ENCODE measurements at places on chromosomes 16 and 17.

DNA sequence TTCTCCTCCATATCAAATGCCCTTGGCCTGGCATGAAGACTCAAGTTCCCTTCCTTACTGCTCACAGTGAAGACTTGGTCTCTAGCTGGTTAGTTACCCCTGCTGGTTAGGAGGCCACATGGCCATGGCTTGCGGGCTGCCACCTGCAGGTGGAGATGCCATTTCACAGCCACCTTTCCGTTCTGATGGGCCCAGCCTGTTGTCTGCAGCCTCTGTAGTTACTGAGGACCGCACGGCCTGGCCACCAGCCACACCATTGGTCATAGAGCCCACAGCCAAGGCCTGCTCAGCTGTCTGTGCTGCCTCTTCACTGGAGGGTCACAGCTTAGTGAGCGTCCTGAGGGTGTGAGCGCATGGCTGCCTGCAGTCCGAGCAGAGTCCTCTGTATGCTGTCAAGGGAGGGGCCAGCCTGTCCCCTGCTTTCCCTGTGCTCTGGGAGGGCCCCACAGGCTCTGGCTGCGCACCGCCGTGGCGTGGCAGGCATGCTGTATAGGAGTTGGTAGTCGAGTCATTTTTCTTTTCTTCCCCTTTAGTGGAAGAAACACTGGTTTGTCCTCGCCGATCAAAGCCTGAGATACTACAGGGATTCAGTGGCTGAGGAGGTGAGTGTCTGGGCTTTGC is 59.2 kb downstream of the PLD6 start:
- no peak for DNase-seq

DNA sequence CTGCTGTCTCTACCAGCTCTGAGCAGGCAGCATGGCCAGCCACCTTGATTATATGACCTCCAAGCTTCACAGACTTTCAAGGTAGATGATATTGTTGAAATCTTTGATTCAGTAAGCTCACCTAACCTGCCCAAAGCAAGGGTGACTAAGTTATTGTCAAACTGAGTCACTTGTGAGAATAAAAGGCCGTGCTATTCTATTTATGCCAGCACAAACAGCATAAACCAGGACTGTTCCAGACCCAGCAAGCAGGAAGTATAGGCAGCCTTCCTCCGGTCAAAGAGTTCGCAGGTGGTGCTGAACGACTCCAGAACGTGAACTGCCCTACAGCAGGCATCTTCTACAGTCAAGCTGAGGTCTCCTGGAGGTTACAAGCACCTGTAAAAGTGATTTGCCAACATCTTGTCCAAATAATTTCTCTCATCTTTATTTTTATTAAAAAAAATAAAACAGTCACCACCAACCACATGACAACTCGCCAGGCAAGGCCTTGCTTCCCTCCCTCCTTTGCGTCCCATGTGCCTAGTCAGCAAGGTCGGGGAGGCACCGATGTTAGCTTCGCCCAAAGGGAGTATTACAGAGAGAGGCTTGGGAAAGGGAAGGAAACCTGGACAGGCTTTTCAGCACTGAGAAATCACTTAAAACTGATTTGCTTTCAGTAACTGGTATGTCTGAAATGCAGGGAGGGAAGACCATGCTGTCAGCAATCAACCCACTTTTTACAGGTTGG is 10.8 kb downstream of the ARL2BP start:
- no peak for DNase-seq

- no peak for DNase-seq
Observed at GRCh38 chr16:75296606-75297005, 45.2 kb upstream of the BCAR1 start.

GRCh38 chr17:66331038-66331816 is 28.8 kb downstream of the PRKCA start:
- no peak for DNase-seq

DNA sequence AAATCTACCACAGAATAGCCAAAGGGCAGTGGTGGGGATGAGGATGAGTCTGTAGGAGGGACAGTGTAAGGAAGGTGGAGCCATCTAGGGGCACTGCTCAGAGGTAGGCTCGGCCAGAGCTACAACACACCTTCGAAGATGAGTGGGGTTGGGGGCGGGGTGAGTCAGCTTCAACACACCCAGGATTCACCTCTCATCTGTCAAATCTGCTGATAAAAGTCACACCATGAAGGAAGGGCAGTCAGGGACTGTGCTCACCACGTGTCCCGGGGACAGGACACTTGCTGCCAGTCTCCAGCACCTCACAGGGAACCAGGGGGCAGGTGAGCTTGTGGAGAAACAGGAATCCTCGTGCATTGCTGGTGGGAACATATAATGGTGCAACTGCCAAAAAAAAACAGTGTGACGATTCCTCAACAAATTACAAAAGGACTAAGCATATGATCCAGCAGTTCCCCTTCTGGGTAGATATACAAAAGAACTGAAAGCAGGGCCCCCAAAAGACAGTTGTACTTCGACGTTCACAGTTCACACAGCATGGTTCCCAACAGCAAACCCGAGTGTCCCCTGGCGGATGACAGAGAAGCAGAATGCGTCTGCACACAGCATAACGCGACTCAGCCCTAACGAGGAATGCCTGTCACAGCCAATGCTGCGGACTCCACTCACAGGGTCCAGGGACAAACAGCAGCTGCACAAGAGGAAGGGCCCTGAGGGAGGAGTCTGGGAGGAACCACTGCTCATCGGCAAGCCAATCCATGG is 133.1 kb downstream of the ANKRD11 start:
- no peak for DNase-seq

- no peak for DNase-seq
Observed at GRCh38 chr16:88883117-88883895, 16.8 kb upstream of the PABPN1L start.

DNA sequence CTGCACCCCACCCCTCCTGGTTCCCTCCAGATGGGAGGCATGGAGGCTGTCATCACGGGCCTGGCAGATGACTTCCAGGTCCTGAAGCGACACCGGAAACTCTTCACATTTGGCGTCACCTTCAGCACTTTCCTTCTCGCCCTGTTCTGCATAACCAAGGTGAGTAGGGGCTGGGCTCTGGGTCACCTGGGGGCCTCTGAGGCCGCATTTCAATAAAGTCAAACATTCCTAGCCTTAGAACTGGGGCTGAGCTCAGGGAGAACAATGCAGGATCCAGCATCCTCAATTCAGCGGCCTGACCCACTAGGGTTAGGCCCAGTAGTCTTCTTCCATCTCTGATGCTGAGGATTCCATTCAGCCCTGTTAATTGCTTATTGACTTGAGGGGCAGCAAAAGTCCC is 42.1 kb downstream of the SLC6A2 start:
- DNase-seq: no peak

DNA sequence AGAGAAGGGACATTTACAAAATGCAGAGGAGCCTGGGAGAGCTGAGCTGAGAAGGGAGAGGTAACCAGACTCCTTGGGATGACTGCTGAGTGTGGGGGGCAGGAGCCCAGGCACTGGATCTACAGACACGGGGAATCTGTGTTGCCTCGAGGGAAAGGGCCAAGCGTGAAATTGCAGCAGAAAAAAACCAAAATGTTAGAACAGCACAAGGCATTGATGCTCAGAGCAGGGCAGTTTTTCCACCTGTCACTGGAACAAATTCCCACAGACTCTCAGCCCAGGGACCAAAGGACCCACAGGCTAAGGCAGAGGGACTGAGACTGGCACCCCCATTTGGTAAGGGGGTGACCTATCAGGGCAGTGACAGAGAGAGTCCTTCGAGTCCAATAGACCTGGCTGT is 2.0 kb downstream of the PITPNM3 start:
- no peak for DNase-seq

- DNase-seq: no peak
Observed at GRCh38 chr17:55093353-55093752, 124.8 kb downstream of the STXBP4 start.

GRCh38 chr17:28193241-28193640 is 125.8 kb upstream of the TMEM97 start:
- no peak for DNase-seq

DNA sequence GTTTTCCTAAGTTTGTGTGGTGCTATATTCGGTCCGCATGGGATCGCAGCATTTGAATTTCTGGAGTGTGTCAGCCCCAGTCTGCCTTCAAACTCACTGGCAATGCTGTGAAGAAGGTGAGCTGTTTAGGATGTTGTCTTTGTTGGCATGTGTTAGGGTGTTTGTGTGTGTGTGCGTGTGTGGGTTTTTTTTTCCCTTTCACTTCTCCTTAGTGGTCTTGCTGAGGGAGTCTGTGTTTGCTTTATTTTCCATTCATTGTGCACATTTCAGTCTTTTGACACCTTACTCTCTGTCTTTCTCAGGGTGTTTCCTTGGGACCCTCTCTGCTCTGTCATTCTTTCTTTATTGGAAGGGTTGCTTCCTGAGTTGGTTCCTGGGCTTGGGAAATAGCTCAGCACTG is 27.7 kb upstream of the RBFOX1 start:
- DNase-seq: no peak

DNA sequence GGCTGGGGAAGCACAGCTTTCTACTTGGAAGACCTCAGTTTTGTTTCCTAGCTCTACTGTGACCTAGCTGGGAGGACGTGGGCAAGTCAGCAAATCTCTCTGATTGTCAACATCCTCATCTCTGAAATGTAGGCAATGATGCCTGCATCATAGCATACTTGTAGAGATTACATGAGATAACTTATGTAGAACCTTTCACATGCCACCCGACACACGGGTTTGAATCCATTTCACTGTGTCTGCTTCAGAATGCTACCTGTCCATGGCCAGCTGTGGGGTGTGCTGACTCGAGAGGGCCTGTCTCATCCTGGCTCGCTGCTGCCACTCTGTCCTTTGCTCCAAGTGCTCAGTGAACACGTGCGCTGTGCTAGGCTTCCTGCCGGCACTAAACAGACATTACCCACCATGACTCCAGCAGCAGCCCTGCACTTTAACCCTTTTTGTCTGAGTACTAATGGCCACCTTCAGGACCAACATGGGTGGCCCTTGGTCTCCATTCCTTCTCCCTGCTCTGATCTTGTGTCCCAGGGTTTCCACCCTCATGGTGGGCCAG is 7.4 kb downstream of the ADAP2 start:
- no peak for DNase-seq

GRCh38 chr17:79116575-79117368 is 42.1 kb downstream of the ENGASE start:
- DNase-seq: no peak

DNA sequence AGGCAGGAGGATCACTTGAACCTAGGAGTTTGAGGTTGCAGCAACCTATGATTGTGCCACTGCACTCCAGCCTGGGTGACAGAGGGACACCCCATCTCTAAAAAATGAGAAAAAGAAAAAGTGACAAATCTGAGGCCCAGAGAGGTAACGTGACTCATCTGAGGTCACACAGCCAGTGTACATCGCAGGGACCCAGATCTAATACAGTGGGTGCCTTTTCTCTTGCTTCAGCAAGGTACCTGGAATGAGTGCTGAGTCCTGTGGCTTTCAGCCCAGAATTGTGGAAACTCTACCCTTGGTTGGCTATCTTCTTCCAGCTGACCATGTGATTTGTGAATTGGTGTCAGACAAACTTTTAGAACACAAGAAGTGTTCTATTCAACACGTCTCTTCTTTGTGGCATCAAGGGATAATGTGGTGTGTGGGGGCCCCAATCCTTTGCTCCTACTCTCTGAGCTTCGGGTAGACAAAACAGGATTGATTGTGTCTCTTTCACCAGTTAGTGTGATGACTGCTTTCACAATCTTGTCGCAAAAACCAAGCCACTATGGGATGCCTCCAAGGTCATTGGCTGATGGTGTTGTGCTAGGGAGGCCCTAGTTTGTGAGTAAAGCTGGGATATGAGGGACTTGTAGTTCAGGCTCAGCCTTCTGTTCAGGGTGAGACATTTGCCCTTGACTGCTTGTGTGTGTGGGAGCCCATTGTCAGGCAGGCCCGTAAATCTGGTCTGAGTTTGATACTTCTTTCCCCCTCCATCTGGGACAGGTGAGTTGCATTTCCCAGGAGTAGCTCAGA is 71.0 kb downstream of the MSI2 start:
- no peak for DNase-seq

- DNase-seq: no peak
Observed at GRCh38 chr17:82848022-82848592, 8.3 kb upstream of the ZNF750 start.

DNA sequence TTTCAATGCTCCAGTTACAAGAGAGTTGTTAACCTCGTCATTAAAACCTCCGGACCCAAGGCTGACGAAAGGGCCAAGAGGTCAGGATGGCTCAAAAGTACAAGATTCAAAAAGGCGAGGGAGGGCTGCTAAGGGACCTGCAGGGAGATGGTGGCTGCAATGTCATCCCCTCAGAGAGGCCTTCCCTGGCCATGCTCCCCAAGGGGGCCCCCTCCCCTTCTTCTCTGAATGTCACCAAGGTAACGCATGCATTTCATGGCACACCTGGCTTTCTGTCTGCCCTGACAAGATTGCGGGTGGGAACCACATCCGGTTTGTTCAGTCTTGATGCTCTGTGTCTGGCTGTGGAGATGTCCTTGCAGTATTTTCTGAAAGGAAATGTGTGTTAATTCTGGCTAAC is 89.9 kb downstream of the C16orf78 start:
- DNase-seq: no peak

DNA sequence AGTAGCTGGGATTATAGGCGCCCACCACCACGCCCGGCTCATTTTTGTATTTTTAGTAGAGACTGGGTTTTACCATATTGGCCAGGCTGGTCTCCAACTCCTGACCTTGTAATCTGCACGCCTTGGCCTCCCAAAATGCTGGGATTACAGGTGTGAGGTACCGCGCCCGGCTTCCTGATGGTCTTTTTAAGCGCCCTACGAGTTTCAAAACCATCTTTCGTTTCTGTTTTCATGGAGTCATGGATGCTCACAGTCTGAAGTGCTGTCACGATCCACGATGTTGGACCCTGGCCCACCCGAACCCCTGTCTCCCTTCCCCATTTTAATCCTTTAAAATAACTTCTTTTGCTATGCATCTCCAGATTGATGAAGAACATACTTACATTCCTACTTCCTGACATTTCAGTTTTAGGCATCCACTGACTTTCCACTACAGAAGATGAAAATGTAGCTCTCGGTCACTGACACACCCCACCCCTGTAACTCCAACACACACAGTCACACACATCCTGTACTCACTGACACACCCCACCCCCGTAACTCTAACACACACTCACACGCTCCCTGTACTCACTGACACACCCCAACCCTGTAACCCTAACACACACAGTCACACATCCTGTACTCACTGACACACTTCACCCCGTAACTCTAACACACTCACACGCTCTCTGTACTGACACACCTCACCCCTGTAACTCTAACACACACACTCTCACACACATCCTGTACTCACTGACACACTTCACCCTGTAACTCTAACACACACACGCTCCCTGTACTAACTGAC is 22.6 kb upstream of the WDR45B start:
- DNase-seq: no peak

- DNase-seq: no peak
Observed at GRCh38 chr16:87006789-87007745, 310.1 kb downstream of the C16orf95 start.
